ENCODE measurements at places on chromosomes 2 and 18. TPM values are rescaled to one million over a fixed set of nuclear protein-coding genes. Genes with fewer than 3 reads are reported as not detected.

EVA1A gene
- 39.2 TPM for total RNA-seq

ALPI gene
- not detected for total RNA-seq

CHST9 gene
- total RNA-seq, result not detected

MOGAT1 gene
- total RNA-seq, result not detected

NAGK gene
- 61.8 TPM for total RNA-seq

NXPH2 gene
- total RNA-seq, result not detected

OXER1 gene
- not detected for total RNA-seq

C18orf54 gene
- total RNA-seq, result 8.6 TPM

PLGLB2 gene
- 0.30 TPM for total RNA-seq

BMP10 gene
- total RNA-seq, result not detected

LRRC30 gene
- total RNA-seq, result not detected

Data from smooth muscle cell of the umbilical artery (primary cell).